MCF 10A (cell line): ENCODE measurements at places on chromosomes 3 and 15. TPM values are rescaled to one million over a fixed set of nuclear protein-coding genes. Genes with fewer than 3 reads are reported as not detected.
A peak's percentile ranks its signal among the peaks of the same experiment; 100 is the strongest.

Gene NSMCE3
- 6.7 and 9.1 TPM in 2 replicates for total RNA-seq

DNA sequence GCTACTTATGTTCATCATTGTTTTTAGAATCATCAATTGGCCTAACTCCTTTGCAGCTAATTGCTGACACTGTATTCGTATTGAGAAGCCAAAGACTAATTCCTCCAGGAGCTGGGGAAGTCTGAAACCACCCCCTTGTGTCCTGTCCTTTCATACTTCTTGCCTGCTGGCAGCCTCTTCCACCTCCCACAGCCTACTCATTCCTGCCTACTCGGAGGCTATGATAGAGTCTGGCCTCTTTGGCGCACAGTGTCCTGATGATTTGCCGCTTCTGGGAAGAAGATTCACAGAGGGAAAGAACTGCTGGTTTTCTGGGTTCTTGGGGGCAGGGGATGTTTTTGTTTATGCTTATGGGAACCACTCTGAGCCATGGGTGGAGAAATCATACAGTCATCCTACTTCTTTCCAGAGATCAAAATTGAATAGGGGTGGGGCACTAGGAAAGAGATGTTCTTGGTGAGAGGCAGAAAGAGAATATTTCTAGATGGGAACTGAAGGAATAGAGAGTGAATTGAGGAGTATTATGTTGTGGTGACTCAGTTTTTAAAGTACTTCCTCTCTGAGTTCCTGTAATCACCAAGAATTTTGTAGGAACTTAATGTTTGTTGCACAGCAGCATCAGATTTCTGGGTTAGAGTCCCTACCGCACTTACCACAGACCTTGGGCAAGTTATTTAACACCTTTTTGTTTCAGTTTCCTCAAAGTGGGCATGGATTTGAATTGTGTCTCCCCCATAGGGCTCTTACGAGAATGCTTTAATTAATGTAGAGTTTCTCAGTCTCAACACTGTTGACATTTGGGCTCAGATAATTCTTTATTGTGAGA, 22.1 kb upstream of the SCAANT1 start:
- no peaks in the 10 kb centered on the region for H3K27me3 ChIP-seq
- no peak overlapping the region for H3K27ac ChIP-seq
- H3K4me3 ChIP-seq = no peak overlapping the region

- H3K4me1 ChIP-seq = no peaks in the 10 kb centered on the region
- H3K27me3 ChIP-seq = no peaks in the 10 kb centered on the region
- DNase-seq = no peak
Measured at GRCh38 chr3:178334239-178334638, 202.0 kb upstream of the KCNMB2 start.

GRCh38 chr15:72411111-72411510, 13.0 kb downstream of the TMEM202 start:
- H3K4me3 ChIP-seq = no peak overlapping the region
- H3K27me3 ChIP-seq = peaks cover 56% of the 10 kb centered on the region
- no peak overlapping the region for H3K27ac ChIP-seq
- DNase-seq = no peak

- no peaks in the 10 kb centered on the region for H3K36me3 ChIP-seq
- H3K27me3 ChIP-seq = peaks cover 50% of the 10 kb centered on the region
- no peak overlapping the region for H3K27ac ChIP-seq
- no peak overlapping the region for H3K4me3 ChIP-seq
- peaks cover 6% of the 10 kb centered on the region for H3K4me1 ChIP-seq
Measured at GRCh38 chr3:39241561-39241960, 38.3 kb downstream of the CX3CR1 start.

DNA sequence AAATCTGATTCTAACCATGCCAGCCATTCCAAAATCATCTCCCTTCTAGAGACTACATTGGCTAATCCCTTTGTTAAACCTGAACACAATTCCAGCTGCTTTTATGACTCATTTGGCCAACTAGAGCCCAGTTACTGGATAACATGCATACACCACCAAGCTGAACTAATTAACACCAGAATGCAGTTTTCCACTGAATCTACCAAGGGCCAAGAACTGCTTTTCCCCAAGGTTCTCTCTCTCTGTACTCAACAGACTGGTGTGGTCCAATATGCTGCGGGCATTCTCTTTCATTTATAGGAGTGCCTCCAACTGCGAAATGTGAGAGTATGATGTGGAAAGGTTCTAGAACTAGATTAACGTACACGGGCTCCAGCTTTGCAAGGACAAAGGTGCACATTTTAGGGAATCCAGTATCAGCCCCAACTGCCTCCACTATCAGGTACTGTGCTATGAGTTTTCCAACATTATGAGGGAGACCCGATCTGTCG, 1.5 kb downstream of the CHSY1 start:
- H3K27ac ChIP-seq = no peak overlapping the region
- peak overlapping the region; percentile 71 for H3K4me3 ChIP-seq
- peak; percentile 70 for DNase-seq
- H3K4me1 ChIP-seq = peaks cover 31% of the 10 kb centered on the region
- no peaks in the 10 kb centered on the region for H3K27me3 ChIP-seq

- H3K27me3 ChIP-seq = no peaks in the 10 kb centered on the region
- DNase-seq = no peak
- H3K27ac ChIP-seq = no peak overlapping the region
- H3K36me3 ChIP-seq = no peaks in the 10 kb centered on the region
Measured at GRCh38 chr3:88231632-88232031, 81.9 kb downstream of the C3orf38 start.

GRCh38 chr3:11508346-11509172, 135.2 kb downstream of the VGLL4 start:
- peaks cover 4% of the 10 kb centered on the region for H3K36me3 ChIP-seq
- H3K27me3 ChIP-seq = no peaks in the 10 kb centered on the region
- no peak for DNase-seq
- peaks cover 16% of the 10 kb centered on the region for H3K4me1 ChIP-seq
